Right renal pelvis (tissue), 4 donors: ENCODE measurements at places on chromosomes 1 and 21.

- DNase-seq = no peak
Observed at GRCh38 chr1:46691997-46692790, 20.5 kb downstream of the TEX38 start.

GRCh38 chr1:182189535-182190066 lies 128.1 kb upstream of the ZNF648 start:
- DNase-seq = no peak

DNA sequence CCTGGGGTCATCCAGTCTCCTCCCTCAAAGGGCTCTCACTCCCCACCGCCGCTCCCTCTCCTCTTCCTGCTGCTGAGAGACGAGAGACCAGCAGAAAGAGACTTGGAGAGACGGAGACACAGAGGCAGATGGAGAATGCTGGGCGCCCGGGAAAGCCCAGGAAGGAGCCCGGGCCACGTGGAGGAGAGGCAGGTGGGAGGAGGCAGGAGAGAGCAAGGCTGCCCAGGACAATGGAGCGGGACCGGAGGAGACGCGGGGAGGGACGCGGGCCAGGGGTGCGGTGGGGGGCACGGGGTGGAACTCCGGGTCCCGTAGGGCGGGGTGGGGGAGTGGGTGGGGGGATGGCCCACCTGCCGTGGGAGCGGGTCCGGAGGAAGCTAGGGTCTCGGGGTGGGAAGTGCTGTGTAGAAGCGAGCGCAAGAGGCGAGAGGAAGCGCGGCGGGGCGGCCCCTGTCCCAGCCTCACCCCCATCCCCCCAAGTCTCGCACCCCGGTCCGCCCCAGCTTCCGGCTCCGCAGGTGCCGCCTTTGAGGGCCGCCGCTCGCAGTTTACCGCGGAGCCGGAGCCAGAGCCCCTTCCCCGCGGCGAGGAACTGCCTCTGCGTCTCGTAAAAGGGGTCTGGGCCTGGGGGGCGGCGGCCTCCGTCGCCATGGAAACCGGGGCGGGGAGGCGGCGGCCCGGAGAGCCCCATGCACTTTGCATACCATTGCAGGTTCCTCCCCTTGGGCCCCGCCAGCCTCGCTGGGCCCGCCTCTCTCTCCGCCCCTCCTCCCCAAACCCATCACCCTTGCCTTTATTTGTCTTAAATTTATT lies 11.7 kb upstream of the EPHA2 start:
- DNase-seq = no peak

GRCh38 chr1:76463278-76463677 lies 388.7 kb downstream of the ST6GALNAC3 start:
- no peak for DNase-seq

DNA sequence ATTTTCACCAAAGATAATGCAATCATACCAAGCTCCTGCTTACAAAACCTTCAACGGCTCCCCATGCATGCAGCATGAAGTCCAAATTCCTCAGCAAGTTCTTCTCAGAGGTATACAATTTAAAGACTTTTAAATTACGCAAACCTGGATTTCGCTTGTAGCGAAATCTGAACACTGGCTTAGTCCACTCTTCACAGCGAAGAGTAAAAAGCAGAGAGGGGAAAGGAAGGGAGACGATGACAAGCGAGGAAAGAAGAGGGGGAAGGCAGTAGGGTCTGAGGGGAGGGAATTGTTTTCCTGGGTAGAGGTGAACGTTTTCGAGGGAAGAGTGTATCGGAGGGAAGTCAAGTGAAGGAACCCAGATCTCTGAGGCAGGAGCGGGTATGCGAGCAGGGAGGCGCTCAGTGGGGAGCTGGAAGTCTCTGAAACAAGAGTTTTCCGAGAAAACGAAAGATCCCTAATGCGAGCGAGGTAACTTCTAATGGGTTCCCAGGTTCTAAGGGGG lies 790 bp downstream of the TESK2 start:
- DNase-seq = peak; percentile 12
